Mesenchymal stem cell (in vitro differentiated cells and primary cell): ENCODE measurements at places on chromosomes 3 and 15.

GRCh38 chr3:128194843-128195242, 41.6 kb downstream of the EEFSEC start:
- no peak overlapping the region for H3K4me3 ChIP-seq
- H3K4me1 ChIP-seq, result no peaks in the 10 kb centered on the region
- no peak overlapping the region for H3K27ac ChIP-seq
- H3K27me3 ChIP-seq, result no peaks in the 10 kb centered on the region

DNA sequence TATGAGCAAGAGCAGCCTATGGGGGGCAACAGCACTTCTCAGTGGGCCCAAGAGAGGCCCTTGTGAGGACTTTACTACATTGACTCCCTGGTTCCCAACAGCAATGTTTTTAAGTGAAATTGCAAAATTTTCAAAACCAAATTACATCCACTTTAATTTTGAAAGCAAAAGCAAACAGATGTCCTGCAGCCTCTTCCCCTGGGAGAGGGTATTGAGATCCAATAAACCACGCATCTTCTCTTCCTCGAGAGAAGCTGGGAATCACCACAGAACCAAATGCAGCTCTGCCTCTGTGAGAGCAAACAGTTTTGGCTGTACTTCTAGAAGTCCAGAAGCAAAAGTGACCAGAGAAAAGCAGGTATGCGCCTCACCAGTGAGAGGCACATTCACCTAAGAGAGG, 25.2 kb downstream of the NMNAT3 start:
- no peak overlapping the region for H3K27ac ChIP-seq
- H3K4me3 ChIP-seq, result no peak overlapping the region
- no peaks in the 10 kb centered on the region for H3K36me3 ChIP-seq
- H3K27me3 ChIP-seq, result peaks cover 13% of the 10 kb centered on the region
- H3K4me1 ChIP-seq, result peaks cover 1% of the 10 kb centered on the region

GRCh38 chr15:87492321-87492720, 764.2 kb downstream of the NTRK3 start:
- H3K4me3 ChIP-seq, result no peak overlapping the region
- DNase-seq, result peak; percentile 7
- H3K36me3 ChIP-seq, result no peaks in the 10 kb centered on the region

GRCh38 chr3:194871143-194871863, 185.6 kb downstream of the FAM43A start:
- H3K27me3 ChIP-seq, result peaks cover 6% of the 10 kb centered on the region
- H3K36me3 ChIP-seq, result no peaks in the 10 kb centered on the region
- peak overlapping the region; percentile 6 for H3K4me3 ChIP-seq
- no peak overlapping the region for H3K27ac ChIP-seq
- H3K4me1 ChIP-seq, result peaks cover 11% of the 10 kb centered on the region

GRCh38 chr15:101533371-101534140, 44.0 kb upstream of the PCSK6 start:
- no peaks in the 10 kb centered on the region for H3K36me3 ChIP-seq
- no peak overlapping the region for H3K27ac ChIP-seq
- H3K27me3 ChIP-seq, result peaks cover 43% of the 10 kb centered on the region
- H3K4me3 ChIP-seq, result peak overlapping the region; percentile 7
- H3K4me1 ChIP-seq, result peaks cover 12% of the 10 kb centered on the region
- no peak for DNase-seq

GRCh38 chr3:16126634-16127033, 47.8 kb upstream of the GALNT15 start:
- DNase-seq, result no peak
- no peaks in the 10 kb centered on the region for H3K36me3 ChIP-seq
- no peaks in the 10 kb centered on the region for H3K27me3 ChIP-seq
- H3K4me3 ChIP-seq, result no peak overlapping the region

GRCh38 chr15:59953392-59953883, 50.7 kb upstream of the FOXB1 start:
- no peaks in the 10 kb centered on the region for H3K27me3 ChIP-seq
- no peak for DNase-seq
- no peak overlapping the region for H3K27ac ChIP-seq
- no peaks in the 10 kb centered on the region for H3K4me1 ChIP-seq

- H3K4me3 ChIP-seq, result no peak overlapping the region
- H3K36me3 ChIP-seq, result no peaks in the 10 kb centered on the region
- H3K27ac ChIP-seq, result no peak overlapping the region
- no peaks in the 10 kb centered on the region for H3K27me3 ChIP-seq
Measured at GRCh38 chr15:94004697-94005096, 226.7 kb upstream of the MCTP2 start.

DNA sequence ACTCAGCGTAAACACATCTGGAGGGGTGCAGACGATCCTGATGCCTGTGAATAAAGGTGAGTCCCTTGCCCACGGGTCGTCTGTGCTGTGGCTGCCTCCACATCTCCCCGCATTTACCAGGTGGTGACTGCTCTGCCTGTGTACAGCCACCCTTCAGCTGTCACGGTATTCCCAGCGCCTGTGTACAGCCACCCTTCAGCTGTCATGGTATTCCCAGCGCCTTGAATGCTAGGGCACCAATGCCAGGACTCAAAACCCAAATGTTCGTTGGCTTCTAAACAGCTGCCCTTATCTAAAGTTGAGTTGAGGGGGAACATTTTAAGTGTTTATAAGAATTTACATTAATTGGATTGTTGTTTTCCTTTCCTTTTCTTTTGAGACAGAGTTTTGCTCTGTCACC, 27.4 kb downstream of the MAP6D1 start:
- no peaks in the 10 kb centered on the region for H3K4me1 ChIP-seq
- H3K27ac ChIP-seq, result no peak overlapping the region
- no peak overlapping the region for H3K4me3 ChIP-seq
- H3K36me3 ChIP-seq, result peaks cover 74% of the 10 kb centered on the region
- H3K27me3 ChIP-seq, result no peaks in the 10 kb centered on the region

DNA sequence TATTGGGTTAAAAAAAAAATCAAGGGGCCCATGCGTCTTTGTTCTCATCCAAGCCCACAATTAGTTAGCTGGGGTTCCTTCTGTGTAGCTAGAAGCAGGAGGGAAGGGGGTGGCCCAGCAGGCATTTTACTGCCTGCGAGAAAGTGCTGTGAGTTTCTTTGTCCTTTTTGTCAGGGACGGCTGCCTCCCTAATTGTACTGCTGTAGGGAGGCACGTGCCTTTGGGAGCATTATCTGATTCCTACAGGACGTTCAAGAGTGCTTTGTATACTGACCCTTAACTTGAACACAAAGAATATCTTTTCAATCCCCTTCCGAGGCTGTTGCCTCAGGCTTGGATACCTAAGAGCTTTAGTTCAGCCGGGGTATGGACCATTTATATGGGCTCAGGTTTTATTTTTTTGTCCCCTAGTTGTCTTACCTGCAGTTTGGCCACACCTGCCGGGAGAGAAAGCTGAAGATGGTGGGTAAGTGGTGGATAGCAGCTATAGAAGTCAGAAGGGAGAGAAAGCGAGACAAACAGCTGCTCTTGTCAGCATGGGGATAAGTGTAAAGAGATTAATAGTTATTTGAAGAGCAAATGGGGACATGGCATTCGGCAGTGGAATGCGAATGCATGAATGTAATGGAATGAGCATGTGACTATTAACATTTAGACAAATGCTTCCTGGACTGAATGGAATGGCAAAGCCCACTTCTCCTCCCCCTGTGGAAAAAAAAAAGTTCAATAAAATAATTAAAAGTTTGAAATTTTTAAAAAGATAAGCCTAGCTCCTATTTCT, 175.2 kb downstream of the TP63 start:
- peak; percentile 48 for DNase-seq
- H3K4me1 ChIP-seq, result peaks cover 2% of the 10 kb centered on the region
- H3K27ac ChIP-seq, result peak overlapping the region; percentile 31
- no peaks in the 10 kb centered on the region for H3K36me3 ChIP-seq
- H3K4me3 ChIP-seq, result no peak overlapping the region
- H3K27me3 ChIP-seq, result no peaks in the 10 kb centered on the region

DNA sequence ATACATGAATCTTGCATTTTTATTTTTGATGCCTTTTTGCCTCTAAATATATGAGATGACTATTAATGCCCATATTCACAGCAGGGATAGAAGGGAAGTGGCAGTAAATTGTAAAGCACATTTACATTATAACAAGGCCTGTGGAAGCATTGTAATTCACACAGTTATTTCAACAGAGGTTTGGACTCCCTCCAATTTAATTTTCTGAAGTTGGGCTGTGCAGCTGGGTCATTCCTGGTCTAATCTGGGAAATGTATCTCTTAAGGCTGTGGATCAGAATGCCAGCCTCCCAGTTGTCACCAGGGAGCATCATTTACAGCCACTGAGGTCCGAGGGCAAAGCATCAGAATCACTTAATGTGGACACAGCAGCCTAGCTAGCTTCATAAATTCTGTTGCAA, 434.5 kb downstream of the MFSD1 start:
- DNase-seq, result peak; percentile 46
- no peaks in the 10 kb centered on the region for H3K36me3 ChIP-seq
- no peak overlapping the region for H3K27ac ChIP-seq
- no peaks in the 10 kb centered on the region for H3K4me1 ChIP-seq

GRCh38 chr3:143526011-143526545, 322.2 kb downstream of the SLC9A9 start:
- H3K27ac ChIP-seq, result no peak overlapping the region
- no peaks in the 10 kb centered on the region for H3K27me3 ChIP-seq
- peak; percentile 45 for DNase-seq
- H3K36me3 ChIP-seq, result no peaks in the 10 kb centered on the region
